ENCODE measurements at places on chromosomes 5 and 9.

DNA sequence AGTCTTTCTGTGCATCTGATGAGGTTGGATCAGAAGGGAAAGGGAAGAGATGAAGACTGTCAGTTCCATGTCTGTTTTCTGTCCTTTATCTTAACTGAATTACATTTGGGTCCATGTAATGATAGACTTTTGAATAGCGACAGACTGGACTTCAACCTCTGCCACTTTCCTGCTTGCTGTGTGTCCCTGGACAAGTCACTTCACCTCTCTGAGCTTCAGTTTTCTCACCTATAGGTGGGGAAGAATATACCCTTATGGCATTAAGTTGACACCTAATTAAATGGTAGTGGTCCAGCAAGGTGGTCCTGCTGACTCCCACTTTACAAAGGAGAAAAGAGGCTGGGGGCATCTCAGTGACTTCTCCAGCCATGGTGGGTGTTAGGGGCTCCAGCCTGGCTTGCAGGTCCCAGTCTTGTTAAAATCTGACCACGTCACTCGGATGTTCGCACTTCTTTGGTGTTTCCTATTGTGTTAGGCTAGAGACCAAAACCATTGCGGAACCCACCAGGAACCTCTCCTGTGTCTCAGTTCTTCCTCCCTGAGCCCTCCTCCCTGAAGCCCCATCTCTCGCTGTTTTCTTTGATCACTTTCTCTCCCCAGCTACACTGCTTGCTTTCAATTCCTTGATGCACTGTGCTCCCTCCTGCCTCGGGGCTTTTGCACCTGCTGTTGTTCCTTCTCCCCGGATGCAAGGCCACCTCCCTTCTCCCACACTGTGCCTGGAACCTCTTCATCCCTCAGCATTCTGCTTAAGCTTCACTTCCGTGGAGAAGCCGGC is 256.5 kb downstream of the NSG2 start:
- DNase-seq = no peak

DNA sequence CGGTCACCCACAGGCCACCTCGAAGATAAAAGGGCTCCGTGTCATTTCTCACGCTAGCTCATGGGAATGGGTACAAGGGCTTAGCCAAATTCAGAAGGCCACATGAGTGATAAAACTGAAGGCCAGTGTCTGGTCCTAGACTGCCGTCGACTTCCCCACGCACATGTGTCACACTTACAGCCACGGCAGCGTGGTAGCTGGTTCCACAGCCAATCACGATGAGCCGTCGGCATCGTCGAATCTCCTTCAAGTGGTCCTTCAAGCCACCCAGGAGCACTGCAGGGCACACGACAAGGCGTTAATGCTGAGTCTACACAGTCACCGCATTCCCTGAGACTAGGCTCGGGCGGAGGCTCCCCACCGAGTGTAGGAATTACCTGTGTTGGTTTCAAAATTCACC is 24.7 kb upstream of the MAPK9 start:
- no peak for DNase-seq

GRCh38 chr9:98590101-98590500 is 118.6 kb downstream of the GABBR2 start:
- no peak for DNase-seq

- DNase-seq = no peak
Observed at GRCh38 chr9:133775951-133776905, 38.1 kb upstream of the SARDH start.

DNA sequence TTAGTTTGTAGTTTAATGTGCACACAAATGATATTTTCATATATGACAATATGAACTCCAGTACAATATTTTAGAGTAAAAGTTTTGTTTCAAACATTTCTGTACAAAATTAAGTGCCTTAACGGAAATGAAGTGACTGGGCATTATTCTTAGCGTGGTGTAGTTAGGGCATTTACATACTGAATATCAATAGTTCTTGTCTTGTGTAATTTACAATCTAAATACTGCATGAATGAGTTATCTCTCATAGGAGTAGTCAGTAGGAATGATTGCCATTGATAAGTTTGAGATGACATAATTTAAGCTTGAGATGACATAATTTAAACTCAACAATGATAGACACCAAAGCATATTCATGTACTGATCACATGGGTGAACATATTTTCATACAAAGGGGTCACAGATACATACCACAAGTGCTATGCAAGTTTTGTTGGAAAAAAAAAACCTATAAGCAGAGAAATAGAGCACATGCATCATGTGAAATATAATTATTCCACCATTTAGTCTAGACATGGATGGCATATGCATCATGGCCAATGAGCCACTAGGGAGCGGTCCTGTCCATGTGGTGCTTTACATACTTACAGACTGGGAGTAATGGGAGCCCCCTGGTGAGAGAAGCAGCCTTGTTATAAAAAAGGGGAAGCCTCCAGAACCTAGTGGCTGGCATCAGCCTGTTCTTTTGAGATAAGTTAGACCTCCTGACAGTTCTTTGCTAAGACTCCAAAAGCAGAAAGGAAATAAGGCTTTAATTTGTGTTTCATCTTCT is 1523.9 kb downstream of the MAT2B start:
- DNase-seq = no peak

DNA sequence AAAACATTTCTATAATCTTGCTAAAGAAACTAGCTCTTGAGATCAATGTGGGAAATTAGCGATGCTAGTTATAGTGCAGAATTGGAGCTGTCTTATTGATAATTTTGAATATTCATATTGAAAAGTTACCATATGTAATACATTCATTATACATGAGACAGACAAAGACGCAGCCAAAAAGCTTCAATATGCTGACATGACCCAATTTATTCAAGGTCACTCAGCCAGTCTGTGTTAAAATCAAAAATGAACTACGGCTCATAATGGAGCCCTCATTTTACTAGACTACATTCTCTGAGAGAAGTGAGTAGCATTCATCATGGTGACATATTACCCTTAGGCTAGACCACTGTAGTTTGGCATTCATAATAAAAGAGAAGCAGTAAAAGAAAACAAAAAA is 107.3 kb upstream of the GABRG2 start:
- DNase-seq = no peak

DNA sequence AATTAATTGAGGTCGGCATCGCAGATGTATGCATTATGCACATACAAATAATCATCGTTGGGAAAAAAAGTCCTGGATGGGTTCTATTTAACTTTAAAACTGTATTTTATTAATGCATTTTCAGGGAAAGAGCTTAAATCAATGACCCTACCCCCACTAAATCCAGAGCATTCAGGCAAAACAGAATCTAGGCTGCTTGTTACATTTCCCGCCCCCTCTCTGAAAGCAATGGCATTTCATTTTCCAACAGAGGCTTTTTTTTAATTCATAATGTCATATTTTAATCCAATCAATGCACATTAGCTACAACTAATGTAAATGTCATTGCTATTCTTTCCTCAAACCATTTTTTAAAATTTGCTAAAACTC is 117.4 kb upstream of the GRIA1 start:
- DNase-seq = no peak

- no peak for DNase-seq
Observed at GRCh38 chr9:127876026-127876763, 1.3 kb downstream of the AK1 start.

GRCh38 chr5:14463629-14464028 is 118.0 kb upstream of the OTULINL start:
- DNase-seq = no peak

- no peak for DNase-seq
Observed at GRCh38 chr5:124538191-124538590, 208.2 kb downstream of the ZNF608 start.

- no peak for DNase-seq
Observed at GRCh38 chr5:38117784-38118479, 140.4 kb upstream of the EGFLAM start.

DNA sequence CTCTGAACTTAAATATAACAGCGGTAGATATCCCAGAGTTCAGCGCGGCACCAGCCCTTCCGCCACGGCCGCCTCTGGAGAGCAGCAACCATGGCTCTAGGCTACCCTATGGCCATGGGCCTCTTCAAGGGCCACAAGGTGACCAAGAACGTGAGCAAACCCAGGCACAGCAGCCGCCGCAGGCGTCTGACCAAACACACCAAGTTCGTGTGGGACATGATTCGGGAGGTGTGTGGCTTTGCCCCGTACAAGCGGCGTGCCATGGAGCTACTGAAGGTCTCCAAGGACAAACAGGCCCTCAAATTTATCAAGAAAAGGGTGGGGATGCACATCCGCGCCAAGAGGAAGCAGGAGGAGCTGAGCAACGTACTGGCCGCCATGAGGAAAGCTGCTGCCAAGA is 229.0 kb downstream of the ACTL7B start:
- DNase-seq = no peak

- DNase-seq = peak; percentile 30
Observed at GRCh38 chr9:101791938-101792337, 53.5 kb upstream of the GRIN3A start.

DNA sequence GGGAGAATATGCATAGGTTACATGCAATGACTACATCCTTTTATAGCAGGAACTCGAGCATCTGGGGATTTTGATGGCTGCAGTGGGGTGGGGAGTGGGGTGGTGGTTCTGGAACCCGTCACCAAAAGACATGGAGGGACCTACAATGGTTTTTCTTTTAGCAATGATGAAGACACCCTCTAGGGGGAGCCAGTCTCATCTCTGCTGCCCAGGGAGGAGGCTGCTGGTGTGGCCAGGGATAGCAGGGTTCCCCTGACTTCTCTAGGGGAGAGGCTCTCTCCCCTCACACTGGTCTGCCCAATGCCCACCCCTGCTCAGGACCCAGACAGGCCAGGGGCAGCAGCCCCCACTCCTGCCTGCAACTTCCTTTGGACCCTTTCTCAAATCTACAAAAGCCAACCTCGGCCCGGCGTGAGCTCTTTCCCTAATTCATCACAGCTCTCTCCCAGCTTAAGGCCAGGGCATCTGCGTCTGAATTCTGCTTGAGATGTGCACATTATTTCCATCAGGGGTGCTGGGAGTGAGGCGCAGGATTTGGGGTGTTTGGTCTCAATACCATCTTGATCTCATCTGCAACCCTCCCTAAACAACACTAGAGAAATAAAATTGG is 73.6 kb upstream of the RETREG1 start:
- DNase-seq = no peak

- DNase-seq = no peak
Observed at GRCh38 chr9:14565352-14566016, 127.7 kb downstream of the ZDHHC21 start.

- DNase-seq = no peak
Observed at GRCh38 chr9:70998962-70999361, 122.5 kb downstream of the TRPM3 start.

GRCh38 chr5:11857391-11857790 is 46.9 kb downstream of the CTNND2 start:
- DNase-seq = no peak

- DNase-seq = no peak
Observed at GRCh38 chr5:146561711-146562110, 45.7 kb upstream of the GPR151 start.

DNA sequence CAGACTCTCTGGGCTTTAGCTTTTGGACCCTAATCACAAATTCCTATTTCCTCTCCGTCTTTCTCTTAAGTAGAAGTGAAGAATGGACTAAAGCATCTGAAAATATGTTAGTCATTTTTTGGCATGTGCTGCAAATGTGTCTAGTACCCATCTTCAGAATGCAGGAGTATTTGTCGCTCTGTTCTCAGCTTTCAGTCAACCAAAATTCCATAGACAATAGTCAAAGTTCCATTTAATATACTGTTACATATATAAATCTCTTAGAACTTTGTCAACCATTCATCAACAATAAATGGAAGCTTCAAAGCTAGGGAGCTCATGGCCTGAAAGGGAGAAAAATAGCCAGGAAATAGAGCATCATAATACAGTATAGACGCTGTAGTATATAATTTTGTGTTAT is 509.4 kb downstream of the BNC2 start:
- DNase-seq = no peak

DNA sequence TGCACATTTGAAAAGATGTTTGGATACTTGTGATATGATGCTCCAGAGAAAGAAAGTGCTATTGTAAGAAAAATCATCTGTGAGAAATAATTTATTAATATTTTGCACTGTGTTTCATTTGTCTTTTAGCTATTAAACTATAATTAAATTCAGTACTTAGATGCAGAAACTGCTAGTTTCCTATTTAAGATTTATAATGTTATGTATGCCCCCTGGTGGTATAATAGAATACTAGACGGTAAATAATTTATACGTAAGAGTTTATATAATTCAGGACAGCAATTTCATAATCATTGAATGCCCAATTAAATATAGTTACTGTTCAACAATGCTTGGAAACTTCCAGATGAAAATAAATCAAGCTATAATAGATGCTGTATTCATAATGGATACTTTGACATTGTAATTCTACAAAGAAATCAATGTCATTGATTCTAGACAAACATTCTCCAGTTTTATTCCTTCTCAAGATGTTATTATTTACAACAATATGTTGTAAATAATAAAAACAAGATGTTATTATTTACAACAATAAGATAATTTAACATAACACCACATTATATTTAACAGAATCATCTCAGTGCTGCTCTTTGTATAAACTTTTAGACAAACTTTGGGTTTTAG is 101.0 kb downstream of the TMEM232 start:
- DNase-seq = no peak

GRCh38 chr5:95284572-95285408 is at the start of gene MCTP1:
Gene MCTP1, minus strand, starts transcription at chr5:95285094.
- DNase-seq = peak; percentile 87

GRCh38 chr9:135376511-135377265 is 102.9 kb upstream of the PPP1R26 start:
- no peak for DNase-seq

- DNase-seq = no peak
Observed at GRCh38 chr9:135015565-135015964, 71.9 kb upstream of the OLFM1 start.

DNA sequence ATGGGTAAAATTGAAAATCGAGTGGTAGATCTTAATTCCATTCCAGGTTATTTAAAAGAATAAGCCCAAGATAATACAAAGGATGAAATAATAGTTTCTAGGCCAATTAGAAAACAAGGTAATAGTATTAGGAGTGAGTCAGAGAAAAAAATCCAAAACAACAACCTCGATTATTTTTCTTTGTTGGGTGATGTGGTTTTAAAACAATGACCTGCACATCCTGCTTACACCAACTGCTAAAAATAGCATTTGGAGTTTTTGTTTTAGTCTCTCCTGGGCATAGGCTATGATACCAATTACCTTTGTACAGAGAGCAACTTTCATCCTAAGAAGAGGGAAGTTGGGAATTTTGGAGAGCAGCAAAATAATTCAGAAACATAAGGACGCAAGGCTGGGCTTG is 101.7 kb upstream of the MYO10 start:
- no peak for DNase-seq

DNA sequence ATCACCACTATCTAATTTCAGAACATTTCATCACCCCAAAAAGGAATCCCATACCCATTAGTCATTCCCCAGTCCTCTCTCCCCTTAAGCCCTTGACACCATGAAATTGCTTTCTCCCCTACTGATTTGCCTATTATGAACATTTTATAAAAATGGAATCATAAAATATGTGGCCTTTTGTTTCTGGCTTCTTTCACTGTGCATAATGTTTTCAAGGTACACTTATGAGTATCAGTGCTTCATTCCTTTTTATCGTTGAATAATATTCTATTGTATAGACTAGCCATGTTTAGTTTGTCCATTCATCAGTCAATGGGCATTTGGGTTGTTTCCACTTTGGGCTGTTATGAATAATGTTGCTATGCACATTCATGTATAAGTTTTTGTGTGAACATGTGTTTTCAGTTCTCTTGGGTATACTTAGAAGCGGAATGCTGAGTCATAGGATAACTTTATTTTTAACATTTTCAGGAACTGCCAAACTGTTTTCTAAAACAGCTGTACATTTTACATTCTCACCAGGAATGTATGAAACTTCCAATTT is 40.4 kb upstream of the FGF1 start:
- no peak for DNase-seq

GRCh38 chr5:168273056-168273980 is 18.1 kb upstream of the WWC1 start:
- no peak for DNase-seq
